ENCODE measurements at places on chromosomes 5 and 9.

DNA sequence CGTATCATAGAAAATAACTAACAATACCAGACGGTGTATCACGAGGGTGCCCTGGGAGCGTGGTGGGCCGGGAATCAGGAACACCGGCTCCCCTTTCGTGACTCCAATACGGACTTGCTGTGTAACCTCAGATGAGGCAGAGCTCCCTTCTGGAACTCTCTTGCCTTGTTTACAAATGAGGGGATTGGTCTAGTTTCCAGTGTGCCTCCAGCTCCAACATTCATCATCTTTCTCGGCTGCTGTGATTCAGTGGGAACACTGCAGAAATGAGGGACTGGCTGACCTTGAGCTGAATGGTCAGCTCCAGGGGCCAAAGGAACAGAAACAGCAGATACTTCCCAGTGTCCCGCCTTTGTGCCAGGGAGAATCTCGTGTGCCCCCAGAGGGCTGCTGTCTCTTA is 22.6 kb upstream of the TGFBI start:
- DNase-seq = no peak

DNA sequence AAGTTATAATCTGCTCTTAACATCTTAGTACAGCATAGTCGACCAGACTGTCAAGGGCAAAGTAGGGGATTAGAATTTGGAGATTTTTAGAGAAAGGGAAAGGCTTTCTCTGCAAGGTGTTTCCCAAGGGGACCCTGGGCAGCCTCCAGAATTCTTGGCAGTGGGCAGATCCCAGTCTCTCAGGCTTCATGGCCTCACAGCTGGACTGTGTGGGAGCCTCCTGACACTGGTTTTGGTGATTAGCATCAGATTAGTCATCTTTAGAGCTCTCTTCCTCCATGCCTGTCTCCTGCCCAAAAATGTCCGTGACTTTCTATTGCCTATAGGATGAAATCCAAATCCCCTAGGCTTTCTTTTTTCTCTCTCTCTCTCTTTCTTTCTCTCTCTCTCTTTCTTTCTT is 370.7 kb downstream of the ZSWIM6 start:
- DNase-seq = no peak

- no peak for DNase-seq
Observed at GRCh38 chr5:69167929-69168328, 979 bp downstream of the CCNB1 start.

- DNase-seq = no peak
Observed at GRCh38 chr5:128984480-128984879, 19.2 kb downstream of the SLC27A6 start.

DNA sequence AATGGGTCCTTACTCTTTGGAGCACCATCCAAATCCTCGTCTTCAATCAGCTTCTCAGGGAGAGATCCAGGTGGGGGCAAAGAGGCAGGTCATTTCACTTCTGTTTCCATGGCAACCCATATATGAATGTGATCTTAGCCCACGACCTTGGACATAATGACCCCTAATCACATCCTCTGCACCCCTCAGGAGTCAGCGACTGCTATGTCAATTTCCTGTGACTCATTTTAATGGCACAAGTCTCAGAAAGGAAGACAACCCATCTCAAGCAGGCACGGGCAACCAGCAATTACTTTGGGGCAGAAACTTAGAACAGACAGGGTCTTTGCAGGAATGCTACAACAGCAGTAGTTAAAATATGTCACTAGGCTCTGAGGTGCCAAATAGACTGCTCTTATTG is 591.2 kb downstream of the TLR4 start:
- DNase-seq = no peak

DNA sequence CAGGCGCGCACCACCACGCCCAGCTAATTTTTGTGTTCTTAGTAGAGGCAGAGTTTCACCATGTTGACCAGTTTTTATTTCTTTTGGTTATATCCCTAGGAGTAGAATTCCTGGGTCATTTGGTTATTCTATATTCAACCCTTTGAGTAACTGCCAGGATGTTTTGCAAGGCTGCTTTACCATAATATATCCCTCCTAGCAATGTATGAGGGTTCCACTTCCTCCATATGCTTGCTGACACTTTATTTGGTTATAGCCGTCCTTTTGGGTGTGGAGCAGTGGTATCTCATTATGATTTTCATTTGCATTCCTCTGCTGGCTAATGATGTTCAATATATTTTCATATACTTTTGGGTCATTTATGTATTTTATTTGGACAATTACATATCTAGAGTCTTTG is 81.2 kb downstream of the RAB24 start:
- no peak for DNase-seq

- DNase-seq = no peak
Observed at GRCh38 chr9:88737031-88737430, 202.1 kb downstream of the NXNL2 start.

GRCh38 chr5:44160369-44160768 is 228.9 kb downstream of the FGF10 start:
- no peak for DNase-seq

GRCh38 chr9:21585756-21586752 is 103.9 kb upstream of the IFNE start:
- no peak for DNase-seq

DNA sequence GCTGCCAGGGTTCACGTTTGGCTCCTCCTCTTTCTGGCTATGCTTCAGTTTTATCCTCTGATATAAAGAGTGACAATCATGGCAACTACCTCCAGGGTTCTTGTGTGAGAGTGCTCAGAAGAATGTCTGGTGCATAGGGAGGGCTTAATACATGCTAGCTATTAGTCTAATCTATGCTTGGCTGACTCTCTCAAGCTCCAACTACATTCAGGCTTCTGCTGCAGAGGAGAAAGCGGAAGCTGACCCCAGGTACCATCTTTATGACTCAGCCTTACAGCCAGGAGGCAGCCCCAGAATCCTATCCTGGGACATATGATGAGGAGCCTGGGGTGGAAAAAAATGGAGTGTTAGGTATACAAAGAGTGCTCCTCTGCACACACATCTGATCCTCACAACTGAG is 32.1 kb upstream of the RASGRF2 start:
- DNase-seq = no peak

DNA sequence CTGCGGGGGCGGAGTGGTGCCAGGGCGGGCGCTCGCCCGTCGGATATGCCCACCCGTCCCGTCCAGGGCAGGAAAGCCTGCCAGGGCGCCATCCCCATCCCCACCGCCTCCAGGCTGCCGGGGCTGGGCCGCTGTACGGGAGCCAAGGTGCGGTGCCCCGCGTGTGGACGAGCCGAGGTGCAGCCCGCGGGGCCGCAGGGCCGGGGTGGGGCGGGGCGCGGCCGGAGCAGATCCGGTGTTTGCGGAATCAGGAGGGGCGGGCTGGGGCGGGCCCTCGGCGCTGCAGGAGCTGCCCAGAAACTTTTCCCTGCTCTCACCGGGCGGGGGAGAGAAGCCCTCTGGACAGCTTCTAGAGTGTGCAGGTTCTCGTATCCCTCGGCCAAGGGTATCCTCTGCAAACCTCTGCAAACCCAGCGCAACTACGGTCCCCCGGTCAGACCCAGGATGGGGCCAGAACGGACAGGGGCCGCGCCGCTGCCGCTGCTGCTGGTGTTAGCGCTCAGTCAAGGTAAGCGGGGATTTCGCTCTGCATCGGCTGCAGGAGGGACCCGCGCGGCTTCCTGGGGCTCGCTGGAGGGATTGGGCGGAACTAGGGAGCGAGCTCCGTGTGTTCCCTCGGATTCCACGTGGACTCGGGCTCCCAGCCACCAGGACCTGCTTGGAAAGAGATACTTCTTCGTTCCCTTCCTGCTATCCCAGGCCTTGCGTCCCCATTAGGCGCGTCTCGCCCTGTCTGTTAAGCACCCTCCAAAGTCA is at the start of gene ITGA2:
Gene ITGA2 (plus strand): TSS at position 328 of the 756 bp plus-strand sequence. CDS start 117 bp downstream, at position 445.
- no peak for DNase-seq

- DNase-seq = no peak
Observed at GRCh38 chr5:173809014-173809413, 79.1 kb upstream of the CPEB4 start.

DNA sequence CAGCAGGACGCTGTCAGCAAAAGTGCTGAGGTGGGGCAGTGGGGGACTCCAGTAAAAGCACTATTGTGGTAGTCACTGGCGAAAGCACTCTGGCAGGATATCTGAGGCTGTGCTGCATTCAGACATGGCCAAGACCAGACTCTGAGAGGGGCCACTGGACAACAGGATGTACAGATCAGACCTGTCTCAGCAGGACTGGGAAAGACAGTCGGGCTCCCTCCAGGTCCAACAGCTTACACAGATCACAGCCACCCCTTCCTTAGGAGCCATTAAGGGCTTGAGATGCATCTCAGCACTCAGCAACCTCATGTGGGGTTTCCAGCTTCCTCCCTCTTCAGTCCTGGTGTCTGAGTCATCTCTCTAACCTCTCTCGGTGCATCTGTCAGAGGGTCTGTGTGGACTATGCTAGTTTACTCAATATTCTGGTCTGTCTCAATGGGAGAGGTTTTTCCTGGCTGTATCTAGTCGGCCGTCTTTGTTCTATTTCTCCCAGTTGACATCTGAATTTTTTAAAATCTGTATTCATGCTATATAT is 154.5 kb downstream of the CWC27 start:
- no peak for DNase-seq

GRCh38 chr9:37746448-37747270 is 6.9 kb upstream of the TRMT10B start:
- DNase-seq = no peak

DNA sequence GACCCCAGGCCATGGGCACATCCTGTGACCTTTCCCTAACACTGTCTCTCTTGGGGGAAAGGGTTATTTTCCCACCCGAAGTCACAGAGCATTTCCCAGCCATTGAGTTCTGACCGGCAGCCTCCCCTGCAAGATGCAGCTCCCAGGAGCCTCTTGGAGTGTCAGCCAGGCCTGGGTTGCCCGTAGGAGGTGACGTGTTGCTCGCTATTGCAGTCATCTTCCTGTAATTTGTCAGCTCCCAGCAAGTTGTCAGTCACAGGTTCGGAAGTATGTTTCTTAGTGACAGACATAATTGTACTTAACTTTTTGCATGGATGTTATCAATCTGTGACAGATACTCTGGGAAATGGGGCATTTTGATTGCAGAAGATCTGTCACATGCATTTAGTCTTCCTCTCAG is 74.5 kb downstream of the MVB12B start:
- no peak for DNase-seq

DNA sequence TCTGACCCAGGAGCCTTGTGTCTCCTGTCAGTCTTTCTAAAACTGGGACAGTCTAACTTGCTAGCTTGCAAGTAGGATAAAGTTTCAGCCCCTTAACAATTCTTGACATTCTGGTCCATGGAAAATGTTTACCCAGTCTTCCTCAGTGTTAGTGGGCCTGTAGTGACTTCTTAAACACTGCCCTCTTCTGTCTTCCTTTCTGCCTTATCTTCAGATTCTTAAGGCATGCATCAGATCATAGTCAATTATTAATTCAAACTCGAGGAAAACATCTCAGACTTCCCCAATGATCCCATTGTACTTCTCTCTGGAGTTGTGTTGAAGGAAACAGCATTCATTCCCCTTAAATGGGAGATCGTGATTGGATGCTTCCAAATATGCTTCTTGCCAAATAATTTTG is 1199.8 kb downstream of the DTWD2 start:
- DNase-seq = no peak

DNA sequence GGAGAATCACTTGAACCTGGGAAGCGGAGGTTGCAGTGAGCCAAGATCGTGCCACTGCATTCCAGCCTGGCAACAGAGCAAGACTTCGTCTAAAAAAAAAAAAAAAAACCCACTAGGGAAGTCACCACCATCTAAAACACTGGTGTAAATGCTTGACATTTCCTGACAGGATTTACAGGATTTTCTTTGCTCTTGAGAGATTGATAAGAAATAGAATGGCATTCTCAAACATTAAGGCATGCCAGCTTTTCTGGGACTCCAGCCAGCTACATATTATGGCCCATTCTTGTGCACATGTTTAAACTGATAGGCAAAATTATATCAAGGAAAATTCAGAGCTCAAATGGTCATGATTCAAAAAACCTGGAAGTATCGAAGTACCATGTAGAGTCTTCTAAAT is 28.7 kb downstream of the GTF3C4 start:
- no peak for DNase-seq

DNA sequence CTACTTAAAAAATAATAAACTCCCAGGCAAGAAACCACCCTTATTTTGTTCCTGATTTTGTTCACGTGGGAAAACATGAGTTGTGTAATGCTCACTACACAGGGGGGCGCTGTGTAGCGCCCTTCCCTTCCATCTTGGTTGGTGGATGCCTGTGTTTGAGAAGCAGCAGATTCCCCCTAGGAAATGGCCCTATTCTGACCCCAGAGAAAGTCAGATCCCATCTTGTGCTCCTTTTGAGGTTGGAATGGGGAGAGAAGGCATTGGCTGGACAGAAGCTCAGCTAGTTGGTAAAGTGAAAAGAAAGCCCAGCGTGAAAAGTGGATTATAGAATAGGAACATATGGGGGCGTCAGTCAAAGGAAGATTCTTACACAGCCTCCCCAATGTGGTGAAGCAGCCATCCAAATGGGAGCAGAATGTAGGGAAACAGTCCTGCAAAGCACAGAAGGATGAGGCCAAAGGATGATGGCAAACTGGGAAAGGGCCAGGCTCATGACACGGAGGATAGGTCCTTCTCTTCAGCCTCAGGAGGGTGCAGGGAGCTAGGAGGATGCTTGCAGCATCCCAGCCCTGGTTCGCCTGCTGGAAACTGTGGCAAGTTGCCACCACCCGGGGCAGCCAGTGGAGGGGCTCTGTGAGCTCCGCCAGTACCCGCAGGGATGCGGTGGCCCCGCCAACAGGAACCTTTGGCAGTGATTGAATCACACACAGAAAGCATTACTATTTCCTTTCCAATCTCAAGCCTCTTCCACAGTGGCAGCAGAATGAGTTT is 314.2 kb upstream of the DAP start:
- no peak for DNase-seq

GRCh38 chr5:53425687-53426511 is 54.5 kb upstream of the FST start:
- DNase-seq = peak; percentile 4

DNA sequence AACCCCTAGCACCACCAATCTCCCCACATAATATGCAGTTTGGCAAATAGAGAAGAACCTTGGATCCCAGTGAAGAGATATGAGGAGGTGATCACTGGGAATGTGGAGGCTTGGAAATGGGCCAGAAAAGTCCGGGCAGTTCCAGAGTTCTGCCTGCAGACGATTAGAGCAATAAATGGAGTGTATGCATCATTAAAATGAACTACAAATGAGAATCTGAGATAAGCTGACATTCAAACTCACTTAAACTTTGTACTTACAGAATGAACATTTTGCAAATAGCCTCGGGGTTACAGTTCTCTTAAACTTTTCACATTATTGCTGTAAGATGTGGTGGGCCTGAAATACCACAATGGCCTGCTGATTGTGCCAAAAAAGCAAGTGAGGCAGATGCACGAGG is 23.0 kb upstream of the LHFPL2 start:
- no peak for DNase-seq

DNA sequence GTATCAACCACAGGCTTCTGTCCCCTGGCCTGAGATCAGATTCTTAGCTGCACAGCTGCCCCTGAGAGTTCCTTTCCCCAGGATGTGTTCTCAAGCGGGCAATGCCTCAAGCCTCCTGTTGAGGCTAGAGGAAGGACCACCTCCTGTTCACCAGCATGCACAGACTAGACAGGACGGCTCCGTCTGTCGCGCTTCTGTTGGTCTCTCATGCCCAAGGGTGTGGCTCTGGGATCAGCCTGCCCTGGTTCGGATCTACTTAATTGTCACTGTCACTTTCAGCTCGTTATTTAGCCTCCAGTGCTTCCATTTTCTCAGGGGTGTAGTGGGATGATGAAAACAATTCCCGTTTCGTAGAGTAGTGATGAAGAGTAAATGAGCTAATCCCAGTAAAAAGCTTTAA is 103.1 kb downstream of the KCNIP1 start:
- no peak for DNase-seq

Data from NCI-H2081 treated with DMSO at 0.1 percent for 48 hours (cell line).